ENCODE measurements at places on chromosomes 5 and 9.

DNA sequence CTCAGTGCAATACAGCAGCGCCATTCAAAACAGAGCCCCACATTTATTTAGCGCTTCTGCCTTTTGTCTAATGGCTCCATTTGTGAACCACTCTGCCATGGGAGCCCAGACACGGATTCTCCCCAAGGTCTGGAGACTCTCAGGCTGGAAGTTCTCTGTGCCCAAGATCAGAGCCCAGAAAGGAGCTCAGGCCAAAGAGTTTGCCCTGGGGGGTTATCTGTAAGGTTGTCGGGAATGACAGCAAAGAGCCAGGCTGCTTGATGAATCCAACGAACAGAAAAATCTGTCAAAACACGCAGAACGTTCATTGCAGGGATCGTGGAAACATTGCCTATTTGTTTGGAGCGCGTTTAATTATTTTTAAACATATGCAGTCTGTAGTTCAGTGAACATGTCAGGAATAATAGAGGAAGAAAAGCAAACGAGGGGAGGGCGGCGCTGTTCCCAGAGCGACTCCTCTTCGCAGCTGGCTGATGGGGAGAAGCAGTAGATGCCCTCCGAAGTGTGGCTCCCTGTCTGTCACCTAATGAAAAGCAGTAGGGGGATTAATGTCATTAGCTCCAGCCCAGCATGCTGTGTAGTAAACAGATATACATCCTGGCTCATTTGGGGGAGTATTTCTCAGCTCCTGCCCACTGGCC lies 464.9 kb upstream of the MPDZ start:
- DNase-seq: no peak

- no peak for DNase-seq
Measured at GRCh38 chr5:312845-313244, 8.7 kb upstream of the AHRR start.

DNA sequence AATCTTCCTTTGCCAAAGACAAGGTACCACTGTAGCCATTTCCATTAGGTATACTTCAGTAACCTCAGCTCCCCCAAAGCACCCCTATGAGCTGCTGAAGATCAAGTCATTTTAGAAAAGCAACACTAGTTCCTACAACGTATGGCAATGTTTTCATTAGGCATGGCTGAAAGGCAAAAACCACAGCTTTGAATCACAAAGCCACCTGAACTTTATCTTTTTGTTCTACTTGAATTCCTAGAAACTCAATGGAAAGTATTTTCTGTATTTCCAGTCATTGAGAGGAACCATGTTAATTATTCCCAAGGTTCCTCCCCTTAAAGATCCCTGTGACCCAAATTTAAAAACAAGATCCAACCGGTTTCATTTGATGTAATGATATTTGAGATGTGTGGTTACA lies 152.1 kb downstream of the EFNA5 start:
- DNase-seq: no peak

DNA sequence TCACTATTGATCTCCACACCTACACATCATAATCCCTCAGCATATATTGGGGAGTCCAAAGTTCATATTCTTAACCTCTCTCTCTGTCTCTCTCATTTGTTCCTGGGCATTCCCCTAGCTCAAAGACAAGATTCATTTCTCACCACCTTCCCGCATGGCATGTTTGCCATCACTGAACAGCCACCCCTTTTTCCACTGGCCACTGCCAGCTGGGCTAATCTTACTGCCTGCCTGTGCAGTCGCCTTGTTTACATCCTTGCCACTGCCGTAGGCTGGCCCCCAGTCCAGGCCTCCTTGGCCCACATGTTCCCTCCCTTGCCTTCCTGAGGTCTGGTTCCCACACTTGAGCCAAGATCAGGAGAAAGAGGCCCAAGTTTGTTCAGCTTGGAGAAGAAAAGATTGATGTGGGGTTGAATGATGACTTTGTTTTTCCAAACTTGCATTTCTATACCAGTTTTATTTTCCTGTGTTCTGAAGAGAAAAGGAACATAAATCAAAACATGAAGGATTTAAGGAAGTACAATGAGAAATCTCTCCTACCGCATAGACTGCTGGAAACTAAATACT lies 80.2 kb downstream of the PLAC8L1 start:
- no peak for DNase-seq

GRCh38 chr9:114082017-114082762 lies 4.1 kb upstream of the AMBP start:
- DNase-seq: peak; percentile 86

DNA sequence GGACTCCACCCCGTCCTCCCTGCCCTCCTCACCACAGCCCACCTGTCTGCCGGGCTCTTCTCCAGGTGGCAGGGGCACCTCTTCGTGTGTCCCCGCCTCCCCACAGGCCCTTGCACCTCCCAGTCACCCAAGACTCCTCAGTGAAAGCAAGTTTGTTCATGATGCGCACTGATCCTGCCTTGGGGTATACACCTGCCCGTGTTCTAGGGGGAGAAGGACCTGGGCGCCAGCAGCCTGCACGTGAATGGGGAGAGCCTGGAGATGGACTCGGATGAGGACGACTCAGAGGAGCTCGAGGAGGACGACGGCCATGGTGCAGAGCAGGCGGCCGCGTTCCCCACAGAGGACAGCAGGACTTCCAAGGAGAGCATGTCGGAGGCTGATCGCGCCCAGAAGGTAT lies 124.9 kb downstream of the EHMT1 start:
- DNase-seq: no peak

DNA sequence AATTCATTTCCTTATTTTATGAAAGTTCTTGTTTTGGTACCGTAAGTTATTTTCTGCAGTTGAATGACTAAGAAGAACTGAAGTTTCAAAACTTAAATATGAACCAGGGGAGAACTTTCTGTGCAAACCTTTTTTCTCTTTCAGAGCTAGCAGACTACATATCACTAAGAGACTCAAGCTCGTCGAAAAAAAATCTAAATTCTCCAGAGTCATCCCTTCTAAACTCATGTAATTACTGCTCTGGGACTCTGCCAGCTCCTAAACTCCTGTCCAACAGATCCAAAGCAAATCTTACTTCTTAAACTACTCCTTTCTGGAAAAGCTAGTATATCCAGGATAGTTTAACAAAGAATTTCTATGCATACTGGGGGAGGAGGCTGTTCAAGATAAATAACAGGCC lies 87.0 kb upstream of the NR5A1 start:
- DNase-seq: no peak

- DNase-seq: peak; percentile 21
Measured at GRCh38 chr5:64977779-64978178, 209.0 kb downstream of the CWC27 start.

- peak; percentile 62 for DNase-seq
Measured at GRCh38 chr9:110114086-110114858, 93.7 kb downstream of the C9orf152 start.

- peak; percentile 13 for DNase-seq
Measured at GRCh38 chr9:16787724-16788123, 82.7 kb downstream of the BNC2 start.

- DNase-seq: no peak
Measured at GRCh38 chr5:157456301-157456700, 3.7 kb upstream of the NIPAL4 start.

GRCh38 chr5:146732962-146733361 lies 145.6 kb downstream of the PPP2R2B start:
- DNase-seq: peak; percentile 10

DNA sequence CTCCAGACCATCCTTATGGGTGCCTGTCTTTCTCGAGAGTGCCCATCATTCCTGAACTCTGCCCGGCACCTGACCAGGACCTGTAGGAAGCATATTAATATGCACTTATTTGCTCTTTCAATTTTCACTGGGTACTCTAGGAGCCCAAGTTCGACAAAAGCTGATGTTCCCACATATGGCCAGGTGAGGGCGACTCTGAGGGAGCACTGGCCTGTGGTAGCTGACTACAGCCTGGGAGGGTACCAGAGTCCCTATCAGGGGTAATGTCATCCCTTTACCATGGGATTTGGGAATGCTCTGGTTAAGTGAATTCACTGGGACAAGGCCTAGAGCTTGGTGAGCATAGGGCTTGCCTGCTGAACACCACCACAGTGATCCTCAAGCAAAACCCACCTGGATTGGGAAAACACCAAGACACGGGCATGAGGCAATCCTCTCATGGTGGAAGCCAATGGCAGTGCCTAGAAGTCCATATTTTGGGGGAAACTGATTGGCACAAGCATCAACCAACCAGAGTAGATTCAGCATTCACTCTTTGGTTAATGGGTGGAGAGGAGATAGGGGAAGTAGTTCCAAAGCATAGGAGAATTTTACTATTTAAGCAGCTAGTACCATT lies 112.2 kb downstream of the MTX3 start:
- no peak for DNase-seq

DNA sequence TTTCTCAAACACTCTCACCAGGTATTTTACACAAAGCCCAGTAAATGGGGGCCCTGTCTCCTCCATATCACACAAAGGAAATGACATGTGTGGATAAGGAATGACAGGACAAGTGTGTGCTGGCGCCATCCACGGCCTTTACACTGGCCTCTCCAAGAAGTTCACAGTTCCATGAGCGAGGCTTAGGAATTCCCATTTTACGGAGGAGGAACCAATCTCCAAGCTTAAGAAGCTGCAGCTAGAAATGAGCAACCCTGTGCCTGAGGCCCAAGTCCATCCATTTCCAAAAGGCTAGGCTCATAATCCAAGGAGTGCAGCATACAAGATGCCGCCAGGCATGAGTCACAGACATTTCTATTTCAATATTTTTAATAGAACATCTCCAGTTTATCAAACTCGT lies 203.4 kb downstream of the AUH start:
- no peak for DNase-seq

DNA sequence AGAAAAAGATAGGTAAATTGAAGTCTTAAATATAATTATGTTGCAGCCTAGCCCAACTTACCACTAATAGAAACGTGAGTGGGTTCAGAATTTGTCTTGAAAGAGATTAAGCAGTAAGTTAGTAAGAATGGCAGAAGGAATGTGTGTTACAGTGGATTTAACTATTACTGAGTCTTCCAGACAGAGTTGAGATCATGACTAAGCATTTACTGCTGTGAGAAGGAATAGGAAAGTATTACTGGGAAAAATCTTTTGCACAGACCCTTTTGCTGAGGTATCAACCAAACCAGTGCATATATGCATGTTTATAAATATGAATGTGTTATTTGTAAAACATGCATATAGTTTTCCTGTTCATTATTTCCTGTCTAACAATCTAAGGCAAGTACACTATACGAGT lies 112.8 kb upstream of the EFNA5 start:
- DNase-seq: peak; percentile 11

GRCh38 chr5:102624405-102624804 lies 125.6 kb upstream of the SLCO6A1 start:
- DNase-seq: no peak

GRCh38 chr5:146116361-146116760 lies 11.0 kb upstream of the PLAC8L1 start:
- no peak for DNase-seq

GRCh38 chr9:113630386-113631136 lies 167.0 kb downstream of the RGS3 start:
- DNase-seq: no peak

DNA sequence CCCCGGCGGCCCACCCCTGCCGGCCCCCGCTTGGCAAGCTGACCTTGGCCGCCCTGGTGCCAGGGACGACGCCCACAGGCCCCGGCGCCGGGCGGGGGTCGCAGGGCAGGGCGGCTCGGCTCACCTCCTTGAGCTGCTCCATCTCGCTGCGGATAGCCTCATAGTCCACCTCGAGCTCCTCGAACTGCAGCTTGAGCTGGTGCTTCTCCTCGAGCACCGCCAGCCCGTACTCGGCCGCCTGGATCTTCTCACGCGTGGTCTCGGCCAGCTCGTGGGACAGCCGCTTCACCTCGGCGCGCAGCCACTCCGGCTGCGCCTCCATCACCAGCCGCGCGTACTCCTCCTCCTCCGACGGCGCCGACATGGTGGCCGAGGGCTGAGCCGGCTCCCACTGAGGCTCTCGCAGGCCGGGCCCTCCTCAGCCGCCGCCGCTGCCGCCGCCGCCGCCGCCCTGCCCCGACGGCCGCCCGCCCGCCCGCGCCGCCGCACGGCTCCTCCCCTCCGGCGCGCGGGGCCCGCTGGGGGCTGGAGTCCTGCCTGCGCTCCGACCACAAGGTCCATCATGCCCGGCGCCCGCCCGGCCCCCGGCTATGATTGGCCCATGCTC lies at the start of gene BICD2:
TSS of gene BICD2 (minus strand) at position 453 of the 607 bp plus-strand sequence. CDS start at position 364, 89 bp downstream.
- no peak for DNase-seq

DNA sequence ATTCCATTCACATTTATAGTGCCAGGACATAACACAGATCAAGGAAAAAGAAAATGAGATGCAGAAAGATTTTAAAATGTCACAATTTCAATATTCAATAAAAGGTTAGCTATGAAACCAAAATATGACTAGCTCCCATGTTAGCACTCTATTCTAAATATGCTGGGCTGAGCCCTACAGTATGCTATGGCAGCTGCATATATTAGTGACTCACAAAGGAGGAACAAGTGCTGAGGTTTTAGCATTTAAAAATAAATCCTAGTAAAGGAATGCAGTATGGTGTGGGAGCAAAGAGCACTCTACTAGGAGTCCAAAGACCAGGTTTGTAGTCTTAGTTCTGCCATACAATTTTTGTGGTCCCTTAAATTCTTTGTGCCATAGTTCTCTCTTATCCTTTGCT lies 118.4 kb downstream of the OXCT1 start:
- DNase-seq: no peak
